ENCODE measurements at places on chromosomes 2 and 18.

DNA sequence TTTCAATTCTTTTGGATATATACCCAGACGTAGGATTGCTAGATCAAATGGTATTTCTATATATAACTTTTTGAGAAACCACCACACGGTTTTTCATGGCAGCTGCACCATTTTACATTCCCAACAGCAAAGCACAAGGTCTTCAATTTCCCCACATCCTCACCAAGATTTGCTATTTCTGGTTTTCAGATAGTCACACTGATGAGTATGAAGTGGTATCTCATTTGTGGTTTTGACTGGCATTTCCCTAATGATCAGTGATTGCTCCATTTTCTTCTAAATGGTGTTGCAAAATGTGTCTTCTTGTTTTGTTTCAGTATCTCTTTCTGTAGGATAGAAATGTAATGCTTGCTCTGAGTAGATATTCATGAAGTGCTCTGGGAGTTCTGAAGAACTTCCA lies 52.0 kb downstream of the ANKRD44 start:
- H3K27me3 ChIP-seq: no peaks in the 10 kb centered on the region
- no peak overlapping the region for H3K27ac ChIP-seq
- no peaks in the 10 kb centered on the region for H3K36me3 ChIP-seq
- H3K4me3 ChIP-seq: no peak overlapping the region
- no peak for DNase-seq

- no peak for DNase-seq
- H3K27ac ChIP-seq: no peak overlapping the region
- H3K36me3 ChIP-seq: no peaks in the 10 kb centered on the region
- H3K4me1 ChIP-seq: peaks cover 12% of the 10 kb centered on the region
- no peak overlapping the region for H3K4me3 ChIP-seq
Measured at GRCh38 chr2:138329591-138329990, 172.0 kb upstream of the SPOPL start.

GRCh38 chr2:32495139-32495538 lies 132.7 kb upstream of the TTC27 start:
- peaks cover 18% of the 10 kb centered on the region for H3K36me3 ChIP-seq
- DNase-seq: no peak
- no peaks in the 10 kb centered on the region for H3K27me3 ChIP-seq

DNA sequence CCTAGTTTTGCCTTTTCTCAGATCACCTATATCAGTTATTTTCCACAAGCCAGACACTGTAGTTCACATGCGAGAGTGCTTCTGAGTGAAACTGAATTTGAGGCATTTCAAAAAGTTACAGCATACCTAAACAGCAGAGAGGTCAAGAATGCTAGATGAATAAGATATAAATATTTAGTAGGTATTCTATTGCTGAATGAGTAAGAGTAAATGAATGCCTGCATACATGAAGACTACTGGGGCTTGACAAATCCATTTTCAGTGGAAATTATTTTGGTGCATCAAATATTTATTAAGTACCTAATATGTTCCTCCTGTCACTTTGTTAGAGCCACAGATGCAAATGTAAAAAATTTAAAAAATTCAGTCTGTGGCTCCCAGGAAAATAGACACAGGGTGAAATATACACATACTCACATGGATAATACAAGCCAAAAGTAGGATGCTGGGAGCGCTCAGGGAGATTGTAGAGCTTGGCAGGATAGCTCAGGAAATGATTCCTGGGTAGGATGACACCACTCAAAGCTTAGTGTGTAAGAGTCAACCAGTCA lies 27.6 kb upstream of the CDC42EP3 start:
- no peaks in the 10 kb centered on the region for H3K27me3 ChIP-seq
- peaks cover 19% of the 10 kb centered on the region for H3K4me1 ChIP-seq
- H3K4me3 ChIP-seq: no peak overlapping the region
- H3K27ac ChIP-seq: peak overlapping the region; percentile 43

GRCh38 chr2:20219763-20220380 lies 5.1 kb downstream of the SDC1 start:
- H3K27me3 ChIP-seq: no peaks in the 10 kb centered on the region
- peak; percentile 71 for DNase-seq
- no peak overlapping the region for H3K27ac ChIP-seq
- H3K36me3 ChIP-seq: no peaks in the 10 kb centered on the region
- no peak overlapping the region for H3K4me3 ChIP-seq

DNA sequence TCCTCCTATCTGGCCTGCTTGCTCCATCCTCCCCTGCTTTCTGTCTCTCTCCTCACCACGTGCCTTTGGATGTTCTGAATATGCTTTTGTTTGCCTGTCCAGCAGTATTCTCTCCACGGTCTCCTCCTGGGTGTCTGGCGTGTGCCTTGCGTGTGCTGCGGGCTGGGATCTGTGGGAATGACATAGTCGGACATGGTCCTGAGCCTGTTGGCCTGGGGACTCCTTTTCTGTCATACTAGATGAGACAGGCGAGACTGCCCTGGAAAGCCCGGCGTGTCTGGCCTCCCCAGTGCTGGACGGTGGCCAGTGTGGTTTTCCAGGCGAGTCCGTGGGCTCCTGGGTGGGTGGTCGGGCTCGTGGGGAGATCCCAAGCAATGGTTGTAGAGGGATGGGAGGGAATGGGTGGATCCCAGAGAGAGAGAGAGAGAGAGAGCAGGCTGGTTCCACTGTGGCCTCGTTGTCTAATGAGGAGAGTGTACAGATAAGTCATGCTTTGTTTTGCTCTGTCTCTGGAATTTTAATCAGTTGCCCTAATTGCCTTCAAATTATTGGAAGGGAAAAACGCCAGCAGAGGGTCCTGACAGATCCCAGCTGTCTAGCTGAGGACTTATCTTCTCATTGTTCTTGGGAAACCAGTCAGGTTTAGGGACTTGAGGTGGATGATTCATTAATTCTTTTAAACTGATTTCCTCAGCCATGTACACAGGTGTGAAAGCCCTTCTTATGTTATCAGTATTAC lies 58.3 kb downstream of the HPCAL1 start:
- H3K4me3 ChIP-seq: no peak overlapping the region
- H3K36me3 ChIP-seq: no peaks in the 10 kb centered on the region
- no peaks in the 10 kb centered on the region for H3K27me3 ChIP-seq
- peaks cover 5% of the 10 kb centered on the region for H3K4me1 ChIP-seq

DNA sequence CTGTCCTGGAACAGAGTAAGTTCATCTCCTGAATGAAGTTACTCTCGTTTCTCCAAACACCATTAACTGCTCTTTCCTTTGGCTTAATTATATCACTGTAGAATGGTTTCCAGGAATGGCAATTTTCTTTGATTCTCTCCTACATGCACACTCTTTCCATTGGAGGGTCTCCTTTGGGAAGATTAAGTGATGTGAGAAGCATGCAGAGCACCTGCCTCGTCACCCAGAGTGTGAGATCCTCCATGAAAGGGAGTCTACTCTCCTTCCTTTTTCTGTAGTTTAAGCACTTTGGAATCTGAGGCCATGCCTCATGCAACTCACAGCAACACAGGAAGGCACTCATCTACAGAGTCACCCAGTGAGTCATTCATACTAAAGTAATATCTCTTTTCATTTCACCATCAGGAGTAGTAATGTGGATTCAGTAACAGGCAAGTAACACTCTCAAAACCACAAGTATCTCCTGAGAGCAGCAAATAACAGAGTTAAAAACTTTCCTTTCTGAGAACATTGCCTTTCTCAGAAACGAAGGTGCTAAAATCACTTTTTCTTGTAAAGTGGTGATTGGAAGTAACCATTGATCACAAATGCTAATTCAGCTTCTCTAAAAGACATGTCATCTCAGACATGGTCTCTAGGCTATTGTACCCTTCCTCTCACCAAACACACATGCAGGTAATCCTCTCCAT lies 52.8 kb upstream of the IL1RL1 start:
- peak overlapping the region; percentile 98 for H3K27ac ChIP-seq
- peaks cover 22% of the 10 kb centered on the region for H3K4me1 ChIP-seq
- no peak for DNase-seq
- no peaks in the 10 kb centered on the region for H3K27me3 ChIP-seq
- no peak overlapping the region for H3K4me3 ChIP-seq
- H3K36me3 ChIP-seq: peaks cover 1% of the 10 kb centered on the region

- H3K4me1 ChIP-seq: no peaks in the 10 kb centered on the region
- DNase-seq: no peak
- H3K27ac ChIP-seq: no peak overlapping the region
- H3K27me3 ChIP-seq: no peaks in the 10 kb centered on the region
- H3K36me3 ChIP-seq: no peaks in the 10 kb centered on the region
- no peak overlapping the region for H3K4me3 ChIP-seq
Measured at GRCh38 chr18:40120356-40120755, 1834.7 kb upstream of the PIK3C3 start.

- H3K27ac ChIP-seq: no peak overlapping the region
- H3K4me3 ChIP-seq: no peak overlapping the region
- H3K36me3 ChIP-seq: no peaks in the 10 kb centered on the region
- DNase-seq: no peak
Measured at GRCh38 chr2:21195326-21195725, 71.6 kb downstream of the TDRD15 start.

DNA sequence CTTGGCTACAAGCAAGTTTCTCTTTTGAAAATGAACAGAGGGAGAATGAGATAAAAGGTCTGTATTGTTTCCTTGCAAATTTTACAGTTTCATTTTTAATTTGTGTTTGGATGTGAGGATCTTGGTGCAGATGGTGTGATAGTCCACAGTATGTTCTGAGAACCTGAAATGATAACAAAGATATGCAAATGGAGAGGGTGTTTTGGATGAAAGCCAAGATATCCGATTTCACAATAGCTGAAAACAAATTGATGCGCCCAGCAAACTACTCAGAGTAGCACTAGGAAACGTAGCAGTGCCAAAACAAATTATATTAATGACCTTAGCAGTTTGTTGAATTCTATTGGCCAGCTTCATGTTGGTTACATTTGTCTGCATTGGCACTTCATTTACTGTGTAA lies 683.5 kb downstream of the TMEM182 start:
- no peak overlapping the region for H3K27ac ChIP-seq
- no peaks in the 10 kb centered on the region for H3K36me3 ChIP-seq
- DNase-seq: no peak
- H3K27me3 ChIP-seq: peaks cover 2% of the 10 kb centered on the region
- no peaks in the 10 kb centered on the region for H3K4me1 ChIP-seq

GRCh38 chr2:213766465-213766901 lies 482.2 kb downstream of the SPAG16 start:
- no peak overlapping the region for H3K4me3 ChIP-seq
- DNase-seq: no peak
- no peaks in the 10 kb centered on the region for H3K4me1 ChIP-seq
- H3K36me3 ChIP-seq: no peaks in the 10 kb centered on the region

DNA sequence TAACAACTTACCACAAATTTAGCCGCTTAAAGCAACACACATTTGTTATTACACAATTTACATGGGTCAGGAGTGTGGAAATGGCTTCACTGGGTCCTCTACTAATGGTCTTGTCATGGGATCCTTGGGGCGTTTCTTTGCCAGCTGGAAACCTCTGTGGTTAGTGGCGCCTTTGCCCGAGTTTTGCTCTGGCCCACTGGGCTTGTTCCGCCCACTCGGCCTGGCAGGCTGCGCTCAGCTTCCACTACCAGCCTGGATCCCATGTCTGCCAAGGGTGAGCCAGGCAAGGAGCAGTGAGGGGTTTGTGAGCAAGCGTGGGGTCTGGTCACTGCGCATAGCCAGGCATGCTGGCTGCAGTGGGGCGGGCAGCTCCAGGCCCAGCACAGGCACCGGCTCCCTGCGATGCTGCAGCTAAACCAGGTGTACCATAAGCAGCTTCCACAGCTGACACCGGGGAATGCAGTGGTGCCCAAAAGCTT lies 16.2 kb upstream of the MBD2 start:
- no peaks in the 10 kb centered on the region for H3K27me3 ChIP-seq
- no peak for DNase-seq
- H3K36me3 ChIP-seq: no peaks in the 10 kb centered on the region
- H3K27ac ChIP-seq: no peak overlapping the region
- no peak overlapping the region for H3K4me3 ChIP-seq
- peaks cover 10% of the 10 kb centered on the region for H3K4me1 ChIP-seq

GRCh38 chr18:58559427-58560186 lies 69.3 kb downstream of the ALPK2 start:
- H3K27me3 ChIP-seq: no peaks in the 10 kb centered on the region
- peak overlapping the region; percentile 45 for H3K27ac ChIP-seq
- H3K4me1 ChIP-seq: peaks cover 34% of the 10 kb centered on the region
- H3K36me3 ChIP-seq: peaks cover 13% of the 10 kb centered on the region
- no peak overlapping the region for H3K4me3 ChIP-seq

DNA sequence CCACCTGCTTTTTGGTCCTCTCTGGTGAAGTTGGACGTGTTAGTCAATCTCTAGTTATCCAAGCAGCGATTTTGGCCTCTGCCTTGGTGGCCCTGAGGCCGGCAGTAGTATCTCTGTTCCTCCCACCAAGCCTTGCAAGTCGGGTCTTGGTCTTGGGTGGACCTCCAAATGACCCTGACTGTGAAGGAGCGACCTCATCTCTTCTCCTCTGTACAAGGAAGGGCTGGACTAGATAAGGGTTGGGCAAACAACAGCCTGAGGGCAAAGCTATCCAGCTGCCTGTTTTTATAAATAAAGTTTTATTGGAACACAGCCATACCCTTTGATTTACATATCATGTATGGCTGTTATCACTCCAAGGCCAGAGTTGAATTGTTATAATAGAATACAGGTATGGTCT lies 74.6 kb upstream of the FOSL2 start:
- DNase-seq: no peak
- no peak overlapping the region for H3K4me3 ChIP-seq
- H3K36me3 ChIP-seq: no peaks in the 10 kb centered on the region
- no peaks in the 10 kb centered on the region for H3K27me3 ChIP-seq
- peaks cover 48% of the 10 kb centered on the region for H3K4me1 ChIP-seq
- no peak overlapping the region for H3K27ac ChIP-seq

GRCh38 chr2:9160732-9161131 lies 45.9 kb upstream of the ASAP2 start:
- peaks cover 25% of the 10 kb centered on the region for H3K4me1 ChIP-seq
- no peak overlapping the region for H3K4me3 ChIP-seq
- no peak overlapping the region for H3K27ac ChIP-seq
- DNase-seq: no peak
- H3K36me3 ChIP-seq: no peaks in the 10 kb centered on the region
- no peaks in the 10 kb centered on the region for H3K27me3 ChIP-seq

DNA sequence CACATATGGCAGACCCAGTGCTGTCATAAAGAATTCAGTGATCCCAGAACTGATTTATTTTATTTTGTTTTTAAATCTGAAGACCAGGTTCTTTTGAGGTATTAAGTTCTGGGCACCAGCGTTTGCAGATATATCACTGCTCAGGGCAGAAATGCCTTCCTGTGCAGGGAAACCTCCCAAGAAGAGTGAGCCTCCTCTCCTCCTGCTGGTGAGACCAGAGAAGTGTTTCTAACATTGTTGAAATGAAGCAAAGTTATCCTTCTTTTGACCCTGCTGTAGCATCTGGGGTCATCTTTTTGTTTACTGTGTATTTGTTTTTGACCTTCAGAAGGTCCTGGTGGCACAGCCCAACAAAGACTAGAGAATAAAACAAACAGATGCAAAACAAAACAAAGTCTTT lies 94.0 kb downstream of the AQP4 start:
- DNase-seq: no peak
- no peaks in the 10 kb centered on the region for H3K36me3 ChIP-seq
- no peak overlapping the region for H3K4me3 ChIP-seq
- H3K4me1 ChIP-seq: no peaks in the 10 kb centered on the region

- peaks cover 3% of the 10 kb centered on the region for H3K4me1 ChIP-seq
- no peak overlapping the region for H3K4me3 ChIP-seq
- DNase-seq: no peak
- H3K27ac ChIP-seq: no peak overlapping the region
- peaks cover under 1% of the 10 kb centered on the region for H3K36me3 ChIP-seq
Measured at GRCh38 chr2:241291977-241292376, 23.5 kb downstream of the HDLBP start.

- H3K36me3 ChIP-seq: peaks cover 2% of the 10 kb centered on the region
- no peak overlapping the region for H3K4me3 ChIP-seq
- no peak for DNase-seq
- peaks cover 42% of the 10 kb centered on the region for H3K4me1 ChIP-seq
- no peaks in the 10 kb centered on the region for H3K27me3 ChIP-seq
Measured at GRCh38 chr18:48955830-48956261, 5.1 kb upstream of the SMAD7 start.
